ENCODE measurements at places on chromosomes 4 and X.

DNA sequence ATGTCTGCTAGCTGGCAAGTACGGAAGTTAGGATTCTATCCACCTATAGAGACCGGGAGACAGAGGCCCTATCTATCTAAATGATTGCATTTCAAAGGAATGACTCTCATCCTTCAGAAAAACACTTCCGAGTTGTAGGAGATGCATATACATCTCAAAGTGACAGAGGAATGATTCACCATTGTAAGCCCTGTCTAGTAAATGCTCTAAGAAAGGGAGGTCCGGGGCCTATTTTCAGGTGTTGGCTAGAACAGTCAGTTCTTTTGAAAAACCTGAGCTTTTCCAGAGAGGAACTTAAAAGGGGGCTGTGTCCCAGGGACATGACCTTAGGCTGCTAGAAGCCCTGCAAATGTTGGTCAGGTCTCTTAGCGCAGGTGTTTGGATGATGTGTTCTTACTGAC is 262.9 kb upstream of the IL1RAPL1 start:
- DNase-seq: no peak

- no peak for DNase-seq
These were observed 161.9 kb downstream of the STK32B start for GRCh38 chr4:5213087-5213595.

DNA sequence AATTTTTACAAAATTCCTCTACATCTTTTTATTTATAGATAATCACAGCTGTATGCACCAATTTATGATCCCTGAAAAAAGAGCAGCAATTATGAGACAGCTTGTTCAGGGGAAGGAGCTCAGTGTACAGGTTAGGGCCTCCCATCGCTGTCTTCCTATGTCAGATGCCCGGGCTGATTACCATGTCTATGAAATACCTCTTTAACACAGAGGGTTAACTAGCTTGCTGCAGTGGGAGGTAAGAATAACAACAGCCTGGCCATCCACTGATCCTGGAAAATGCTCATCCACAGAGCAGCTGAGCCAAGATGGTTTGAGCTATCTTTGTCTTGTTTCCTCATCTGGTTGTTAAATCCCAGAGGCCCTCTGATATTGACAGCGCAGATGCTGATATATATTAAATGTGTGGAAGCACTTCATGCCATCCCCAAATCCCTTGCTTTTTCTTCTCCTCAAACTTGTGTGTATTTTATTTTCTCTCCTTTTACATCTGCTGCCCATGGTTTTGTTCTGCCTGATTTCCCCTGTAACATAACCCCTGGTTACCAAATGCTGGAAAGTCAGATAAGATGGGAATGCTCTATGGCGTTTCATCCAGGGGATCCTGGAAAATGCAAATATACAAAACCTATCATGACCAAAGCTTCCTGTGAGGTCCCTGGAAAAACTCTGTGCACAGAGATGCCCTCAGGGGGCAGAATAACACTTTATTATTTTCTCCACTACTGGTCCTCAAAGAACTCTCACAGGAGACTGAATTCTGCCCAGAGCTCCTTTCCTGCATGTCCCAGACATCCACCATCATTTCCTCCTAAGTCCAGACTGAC is 85.8 kb upstream of the PUDP start:
- no peak for DNase-seq

GRCh38 chr4:167100120-167100519 is 134.2 kb downstream of the SPOCK3 start:
- DNase-seq: no peak

- DNase-seq: no peak
These were observed 3.9 kb downstream of the AVPR2 start for GRCh38 chrX:153908219-153908860.

GRCh38 chrX:83022020-83022419 is 486.1 kb upstream of the POU3F4 start:
- no peak for DNase-seq

- DNase-seq: no peak
These were observed 26.9 kb upstream of the PASD1 start for GRCh38 chrX:151536571-151536970.

DNA sequence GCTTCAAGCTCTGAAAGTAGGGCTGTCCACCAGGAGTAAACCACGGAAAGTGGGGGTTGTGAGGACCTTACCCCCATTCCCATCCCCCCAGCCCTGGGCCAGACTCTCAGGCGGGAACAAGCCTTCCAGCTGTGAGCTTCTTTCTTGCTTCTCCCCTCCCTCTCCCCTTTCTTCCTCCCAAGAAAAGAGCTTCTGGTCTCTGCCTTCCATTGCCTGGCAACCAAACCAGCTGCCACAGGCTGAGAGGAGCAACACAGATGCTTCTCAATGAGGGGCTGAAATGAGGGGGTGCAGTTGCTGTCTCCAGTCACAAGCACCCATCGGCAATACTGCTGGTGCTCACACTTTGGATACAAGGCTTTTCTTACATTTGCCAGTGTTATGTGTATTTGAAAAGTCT is 72.5 kb downstream of the SLC16A2 start:
- DNase-seq: no peak
